ENCODE measurements at places on chromosomes 3 and 15. TPM values are rescaled to one million over a fixed set of nuclear protein-coding genes. Genes with fewer than 3 reads are reported as not detected.

The GHSR gene
- 0.63 TPM for polyA plus RNA-seq

The P2RY13 gene
- polyA plus RNA-seq: 1.7 TPM

DNA sequence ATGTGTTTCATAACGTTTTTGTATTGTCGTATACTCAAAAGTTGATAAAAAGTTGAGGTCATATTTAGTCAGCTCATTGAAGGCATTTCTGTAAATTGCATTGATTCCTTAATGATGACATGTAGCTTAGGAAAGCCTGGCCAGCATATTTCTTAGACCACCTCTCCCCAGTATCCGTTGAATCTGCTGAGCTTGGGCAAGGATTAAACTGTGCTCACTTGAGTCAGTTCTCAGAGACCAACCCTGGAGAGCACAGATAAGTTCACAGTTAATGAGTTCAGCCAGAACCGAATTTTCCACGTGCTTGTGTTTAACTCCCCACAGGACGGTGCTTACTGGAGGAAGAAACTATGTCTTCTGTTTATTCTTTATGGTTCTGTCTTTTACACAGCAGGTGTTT is 132.7 kb downstream of the SLC25A26 start:
- H3K4me1 ChIP-seq: no peaks in the 10 kb centered on the region
- H3K36me3 ChIP-seq: no peaks in the 10 kb centered on the region
- H3K27me3 ChIP-seq: no peaks in the 10 kb centered on the region
- no peak overlapping the region for H3K27ac ChIP-seq

GRCh38 chr15:38247336-38247735 is 5.3 kb upstream of the SPRED1 start:
- DNase-seq: no peak
- no peaks in the 10 kb centered on the region for H3K36me3 ChIP-seq
- peaks cover 4% of the 10 kb centered on the region for H3K4me1 ChIP-seq
- no peak overlapping the region for H3K4me3 ChIP-seq
- H3K27me3 ChIP-seq: no peaks in the 10 kb centered on the region

- no peaks in the 10 kb centered on the region for H3K4me1 ChIP-seq
- H3K4me3 ChIP-seq: no peak overlapping the region
- no peaks in the 10 kb centered on the region for H3K27me3 ChIP-seq
- H3K27ac ChIP-seq: no peak overlapping the region
- no peak for DNase-seq
Observed at GRCh38 chr3:151604891-151605290, 128.8 kb upstream of the AADACL2 start.

GRCh38 chr15:47516972-47517371 is 200.3 kb upstream of the SEMA6D start:
- H3K36me3 ChIP-seq: no peaks in the 10 kb centered on the region
- H3K4me3 ChIP-seq: no peak overlapping the region
- H3K4me1 ChIP-seq: no peaks in the 10 kb centered on the region
- no peak for DNase-seq
- H3K27me3 ChIP-seq: no peaks in the 10 kb centered on the region

- peak overlapping the region; percentile 77 for H3K27ac ChIP-seq
- H3K4me1 ChIP-seq: peaks cover 19% of the 10 kb centered on the region
- H3K27me3 ChIP-seq: no peaks in the 10 kb centered on the region
- no peak overlapping the region for H3K4me3 ChIP-seq
- no peaks in the 10 kb centered on the region for H3K36me3 ChIP-seq
Observed at GRCh38 chr3:156148946-156149381, 28.6 kb downstream of the KCNAB1 start.

Measured in testis (tissue), 5 donors.